ENCODE measurements at places on chromosomes 7 and 10.

DNA sequence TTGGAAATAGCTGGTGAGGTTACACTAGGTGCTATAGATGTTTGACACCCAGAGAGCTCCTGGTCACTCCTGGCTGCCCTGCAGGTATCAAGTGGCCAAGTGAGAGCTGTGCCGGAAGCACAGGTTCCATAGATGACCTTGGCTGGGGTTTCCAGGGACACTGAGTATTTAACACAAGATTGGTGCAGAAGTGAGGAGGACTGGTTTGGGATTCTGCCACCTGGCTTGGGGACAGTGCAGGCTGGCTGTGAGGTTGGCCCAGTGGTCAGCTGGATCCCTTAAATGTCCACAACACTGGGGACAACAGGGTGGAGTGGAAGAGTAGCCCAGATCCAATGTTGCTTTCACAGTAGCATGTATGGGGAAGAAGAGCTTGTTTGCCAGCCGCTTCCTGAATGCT is 5.3 kb upstream of the ACHE start:
- no peak for DNase-seq

GRCh38 chr7:50348469-50349162 is 44.1 kb downstream of the IKZF1 start:
- no peak for DNase-seq

GRCh38 chr10:133279326-133280226 is 2.9 kb upstream of the ADAM8 start:
- no peak for DNase-seq

- DNase-seq, result no peak
Measured at GRCh38 chr7:16512097-16512496, 14.5 kb upstream of the LRRC72 start.

GRCh38 chr7:127988751-127989150 is 42.5 kb downstream of the LRRC4 start:
- DNase-seq, result no peak

DNA sequence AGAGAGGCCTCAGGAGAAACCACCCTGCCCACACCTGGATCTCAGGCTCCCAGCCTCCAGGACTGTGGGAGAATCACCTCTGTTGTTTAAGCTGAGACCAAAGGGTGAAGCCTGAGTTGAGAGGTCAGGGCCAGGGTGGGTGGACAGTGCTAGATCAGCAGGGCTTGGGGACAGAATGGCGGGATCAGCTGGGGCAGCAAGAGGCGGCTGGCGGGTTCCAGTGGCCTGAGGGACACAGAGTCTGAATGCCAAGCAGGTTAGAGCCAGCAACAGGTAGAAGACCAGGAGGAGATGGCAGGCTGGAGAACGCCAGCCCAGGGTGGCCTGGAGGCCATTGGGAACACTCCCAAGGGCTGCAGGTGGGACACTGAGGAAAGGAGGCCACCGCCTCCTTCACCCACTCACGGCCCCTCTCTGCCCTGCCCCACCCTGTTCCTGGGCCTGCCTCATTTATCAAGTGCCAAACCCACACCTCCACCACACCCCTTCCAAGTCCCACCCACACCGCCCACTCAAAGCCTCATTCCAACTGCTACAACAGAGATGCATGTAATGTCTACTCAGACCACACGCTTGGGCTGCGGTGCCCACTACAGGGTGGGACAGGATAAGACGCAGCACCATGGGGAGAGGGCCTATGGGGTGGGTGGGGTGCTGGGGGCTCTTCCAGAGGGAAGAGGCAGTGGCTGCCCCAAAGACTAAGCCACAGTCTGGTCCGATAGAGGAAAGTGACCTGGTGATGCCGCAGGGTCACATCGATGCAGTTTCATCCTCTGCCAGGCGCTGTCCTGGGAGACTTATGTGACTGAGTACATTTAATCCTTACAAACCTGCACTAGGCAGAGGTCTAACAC is 173.9 kb downstream of the TNS3 start:
- DNase-seq, result no peak

GRCh38 chr7:77698042-77698625 is 1.9 kb downstream of the RSBN1L start:
- DNase-seq, result no peak

DNA sequence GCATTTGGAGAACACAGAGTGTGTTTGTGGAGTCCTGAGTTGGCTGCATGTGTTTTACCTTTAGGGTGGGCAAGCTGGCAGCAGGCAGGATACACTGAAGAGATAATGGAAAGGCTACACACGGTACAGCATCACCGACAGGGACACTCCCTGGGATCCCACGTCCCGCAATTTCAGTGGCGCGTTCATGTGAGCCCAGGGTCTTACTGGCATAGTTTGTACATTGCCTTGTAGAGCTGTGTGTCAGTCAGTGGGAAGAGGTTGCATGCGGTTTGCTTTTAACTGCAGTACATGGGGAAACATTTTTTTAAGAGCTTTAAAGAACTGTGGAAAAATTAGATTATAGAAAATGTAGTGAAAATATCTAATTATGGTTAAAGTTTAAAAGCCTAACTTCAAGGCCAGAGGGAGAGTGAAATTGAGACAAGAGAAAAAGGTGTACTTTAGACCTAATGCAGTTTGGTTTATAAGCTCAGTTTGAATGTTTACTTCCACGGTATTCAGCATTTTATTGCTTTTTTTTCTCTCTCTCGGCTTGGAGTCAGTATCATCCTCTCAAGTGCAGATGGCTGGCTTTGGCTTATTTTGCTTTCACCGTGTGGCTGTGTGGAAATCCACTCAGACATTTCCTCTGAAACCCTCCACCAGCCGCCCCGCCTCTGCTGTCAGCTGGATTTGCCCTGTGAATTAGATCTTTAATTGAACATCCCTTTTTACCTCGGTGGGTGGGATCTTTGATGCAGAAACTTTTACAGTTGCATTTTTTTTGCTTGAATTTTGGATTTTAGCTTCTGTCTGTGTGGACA is 364.2 kb upstream of the COBL start:
- no peak for DNase-seq
